AG04449 (cell line): ENCODE measurements at places on chromosomes 3 and 15.

DNA sequence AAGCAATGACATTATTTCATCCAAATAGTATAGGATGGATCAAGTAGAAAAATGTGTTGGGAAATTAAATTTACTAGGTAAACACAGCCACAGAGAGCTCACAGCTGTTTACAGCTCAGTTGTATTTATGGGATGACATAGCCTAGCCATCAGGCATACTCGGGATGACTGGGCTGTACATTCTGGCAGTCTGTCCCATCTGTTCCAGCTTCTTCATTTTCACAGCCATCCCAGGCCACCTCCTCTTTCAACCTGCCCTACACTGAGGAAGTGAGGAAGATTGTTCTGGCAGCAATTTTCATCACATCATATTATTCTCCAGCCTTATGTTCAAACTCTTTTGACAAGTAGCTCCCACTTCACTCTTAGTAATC lies 98.4 kb upstream of the PFN2 start:
- DNase-seq = no peak

GRCh38 chr3:185830018-185830797 lies 5.4 kb upstream of the IGF2BP2 start:
- no peak for DNase-seq

DNA sequence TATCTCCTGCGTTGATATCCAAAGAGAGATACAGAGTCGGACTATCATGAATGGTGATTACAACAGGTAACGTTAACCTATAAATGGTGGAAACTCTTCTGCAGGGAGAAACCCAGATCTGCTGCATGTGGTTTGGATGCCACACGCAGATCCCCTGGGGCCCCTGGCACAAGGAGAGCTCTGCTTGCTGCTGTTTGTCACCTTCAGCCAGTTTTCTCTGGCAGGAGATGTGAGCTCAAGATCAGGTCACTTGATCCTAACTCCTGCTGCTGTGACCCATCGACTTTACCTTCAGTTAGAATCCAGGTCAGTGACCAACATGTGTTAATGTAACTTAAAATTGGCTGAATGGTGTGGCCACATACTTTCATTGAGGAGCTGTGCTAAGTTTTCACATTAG lies 23.8 kb upstream of the GPR171 start:
- DNase-seq = no peak

DNA sequence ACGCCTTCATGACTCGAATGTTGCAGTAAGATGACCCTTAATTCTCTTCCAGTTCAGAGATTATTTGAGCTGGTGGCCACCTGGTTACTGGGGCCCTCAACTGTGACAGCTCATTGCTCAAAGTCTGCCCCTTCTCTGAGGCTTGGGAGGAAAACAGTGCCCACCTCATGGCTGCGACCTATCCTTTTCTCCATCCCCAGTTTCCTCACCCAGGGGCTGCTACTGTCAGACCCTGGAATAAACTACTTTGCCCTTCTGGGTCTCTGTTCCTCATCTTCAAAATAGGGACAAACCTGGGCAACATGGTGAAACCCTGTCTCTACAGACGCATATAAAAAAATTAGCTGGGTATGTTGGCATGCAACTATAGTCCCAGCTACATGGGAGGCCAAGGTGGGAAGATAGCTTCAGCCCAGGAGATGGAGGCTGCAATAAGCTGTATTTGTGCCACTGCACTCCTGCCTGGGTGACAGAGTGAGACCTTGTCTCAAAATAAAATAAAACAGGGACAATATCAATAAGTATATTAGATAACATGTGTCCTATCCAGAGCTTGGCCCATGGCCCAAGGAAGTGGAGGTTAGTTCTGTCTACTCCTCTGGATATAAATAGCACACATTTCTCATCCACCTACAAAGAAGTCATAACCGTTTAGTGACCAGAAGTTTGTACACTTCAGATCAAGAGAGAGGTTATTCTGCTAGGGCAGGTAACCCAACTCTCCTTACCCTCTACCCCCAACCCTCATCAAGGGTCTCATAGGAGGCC lies 2.2 kb upstream of the RASL12 start:
- DNase-seq = no peak

- DNase-seq = peak; percentile 5
These were observed 10.6 kb upstream of the PARL start for GRCh38 chr3:183895296-183895695.
